Activated T-helper 17 cell treated with anti-CD3 and anti-CD28 coated beads, Interleukin-2, amount 50 U/mL, for 72 hours (primary cell): ENCODE measurements at places on chromosomes 5 and 9.

DNA sequence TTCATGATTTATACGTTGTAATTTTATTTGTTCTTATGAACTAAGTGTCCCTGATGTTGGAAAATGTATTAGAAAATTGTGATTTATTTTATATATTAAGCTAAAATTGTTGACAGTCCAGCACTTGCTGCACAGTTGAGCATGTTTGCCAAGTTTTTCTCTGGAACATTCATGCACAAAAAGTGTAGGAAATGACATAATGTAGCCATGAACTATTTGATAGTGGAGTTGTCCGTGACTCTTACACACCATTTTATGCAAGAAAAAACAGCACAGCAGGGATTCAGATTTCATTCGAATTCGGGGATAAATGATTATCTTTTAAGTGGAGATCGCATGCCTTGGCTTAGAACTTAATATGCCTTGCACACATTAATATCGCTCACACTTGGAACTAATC is 708.6 kb upstream of the WWC1 start:
- H3K4me1 ChIP-seq: no peaks in the 10 kb centered on the region
- H3K4me3 ChIP-seq: no peak overlapping the region
- no peak for ATAC-seq

GRCh38 chr5:145157841-145158240 is 677.3 kb downstream of the PRELID2 start:
- no peaks in the 10 kb centered on the region for H3K27me3 ChIP-seq
- no peaks in the 10 kb centered on the region for H3K4me1 ChIP-seq
- no peak for ATAC-seq
- no peaks in the 10 kb centered on the region for H3K36me3 ChIP-seq

GRCh38 chr9:133939171-133939785 is 52.8 kb downstream of the VAV2 start:
- no peaks in the 10 kb centered on the region for H3K36me3 ChIP-seq
- no peak for ATAC-seq
- H3K27ac ChIP-seq: no peak overlapping the region
- no peak overlapping the region for H3K4me3 ChIP-seq
- H3K27me3 ChIP-seq: no peaks in the 10 kb centered on the region
- no peaks in the 10 kb centered on the region for H3K4me1 ChIP-seq

GRCh38 chr5:92676215-92677165 is 904.5 kb downstream of the NR2F1-AS1 start:
- no peak overlapping the region for H3K27ac ChIP-seq
- H3K4me3 ChIP-seq: no peak overlapping the region
- H3K36me3 ChIP-seq: no peaks in the 10 kb centered on the region
- no peak for ATAC-seq

GRCh38 chr9:4262735-4263141 is 37.1 kb downstream of the GLIS3 start:
- H3K27ac ChIP-seq: no peak overlapping the region
- no peaks in the 10 kb centered on the region for H3K27me3 ChIP-seq

DNA sequence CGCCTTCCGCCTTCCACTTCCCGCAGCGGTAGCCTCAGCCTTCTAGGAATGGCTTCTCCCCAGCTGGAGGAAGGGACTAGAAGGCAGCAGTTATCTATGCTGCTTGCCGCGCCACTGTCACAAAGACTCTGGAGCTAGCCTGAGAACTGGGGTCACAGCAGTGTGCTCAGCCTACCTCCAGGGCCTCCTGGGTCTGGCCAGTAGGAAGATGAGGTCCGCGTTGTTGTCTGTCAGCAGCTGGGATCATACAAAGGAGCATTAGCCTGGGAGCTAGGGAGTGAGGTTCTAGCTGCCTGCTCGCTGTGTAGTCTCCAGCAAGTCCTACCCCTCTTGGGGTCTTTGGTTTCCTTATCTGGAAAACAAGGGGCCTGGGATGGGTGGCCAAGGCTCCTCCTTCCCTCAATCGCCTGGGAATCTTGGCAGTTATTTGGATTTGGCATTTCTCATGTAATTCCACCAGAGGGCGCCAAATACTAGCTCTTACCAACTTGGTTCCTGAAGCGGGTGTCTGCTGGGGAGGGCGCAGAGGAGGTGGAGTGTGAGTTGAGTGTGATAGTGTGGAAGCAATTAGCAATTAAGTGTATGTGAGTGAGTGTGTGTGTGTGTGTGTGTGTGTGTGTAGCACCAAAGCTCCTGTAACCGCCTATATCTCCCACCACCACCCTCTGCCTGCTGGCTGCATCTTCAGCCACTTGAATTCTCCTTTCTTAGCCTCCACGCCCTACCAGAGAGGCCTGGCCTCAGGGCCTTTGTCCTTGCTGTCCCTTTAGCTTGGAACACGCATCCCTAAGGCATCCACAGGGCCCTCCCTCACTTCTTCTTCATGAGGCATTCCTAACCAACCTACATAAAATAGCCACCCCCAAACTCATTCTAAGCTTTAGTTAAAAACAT is 97.1 kb downstream of the ENTREP1 start:
- no peak overlapping the region for H3K4me3 ChIP-seq

- no peak for ATAC-seq
- H3K27ac ChIP-seq: no peak overlapping the region
- no peak overlapping the region for H3K4me3 ChIP-seq
- H3K36me3 ChIP-seq: no peaks in the 10 kb centered on the region
- H3K4me1 ChIP-seq: no peaks in the 10 kb centered on the region
Measured at GRCh38 chr5:147576646-147577535, 67.0 kb upstream of the DPYSL3 start.

- H3K4me3 ChIP-seq: no peak overlapping the region
- ATAC-seq: no peak
- H3K36me3 ChIP-seq: no peaks in the 10 kb centered on the region
Measured at GRCh38 chr9:88174324-88174723, 36.0 kb upstream of the SPATA31C2 start.

- H3K36me3 ChIP-seq: peaks cover 71% of the 10 kb centered on the region
- peak overlapping the region; percentile 82 for H3K27ac ChIP-seq
Measured at GRCh38 chr5:154384480-154385235, 61.1 kb upstream of the SAP30L start.

DNA sequence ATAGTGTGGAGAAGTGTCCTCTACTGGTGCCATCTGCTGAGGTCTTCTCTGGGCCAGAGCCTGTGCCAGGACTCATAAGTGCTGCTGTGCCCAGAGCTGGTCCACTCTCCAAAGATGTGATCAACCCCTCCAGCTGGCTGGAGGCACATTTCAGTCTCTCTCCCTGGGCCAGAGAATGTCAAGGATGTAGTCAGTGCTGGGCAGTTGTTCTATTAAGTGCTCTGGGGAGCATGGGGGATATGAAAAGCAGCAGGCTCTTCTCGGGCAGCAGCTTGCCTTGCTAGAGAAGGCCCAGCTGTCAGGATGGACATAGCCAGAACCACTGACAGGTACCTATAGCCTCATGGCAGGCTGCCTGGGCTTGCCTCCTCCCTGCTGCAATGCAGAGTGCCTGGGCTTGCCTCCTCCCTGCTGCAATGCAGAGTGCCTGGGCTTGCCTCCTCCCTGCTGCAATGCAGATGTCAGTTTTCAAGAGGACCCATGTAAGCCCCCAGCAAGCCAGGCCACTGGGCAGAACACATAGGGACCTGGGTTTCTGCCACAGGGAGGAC is 157.2 kb upstream of the PANK3 start:
- peaks cover 6% of the 10 kb centered on the region for H3K27me3 ChIP-seq
- H3K4me3 ChIP-seq: no peak overlapping the region
- no peak overlapping the region for H3K27ac ChIP-seq
- ATAC-seq: no peak

GRCh38 chr5:134500699-134501430 is 24.6 kb upstream of the JADE2 start:
- H3K27me3 ChIP-seq: no peaks in the 10 kb centered on the region
- no peaks in the 10 kb centered on the region for H3K36me3 ChIP-seq
- ATAC-seq: no peak
- H3K4me1 ChIP-seq: peaks cover 15% of the 10 kb centered on the region
- no peak overlapping the region for H3K4me3 ChIP-seq

DNA sequence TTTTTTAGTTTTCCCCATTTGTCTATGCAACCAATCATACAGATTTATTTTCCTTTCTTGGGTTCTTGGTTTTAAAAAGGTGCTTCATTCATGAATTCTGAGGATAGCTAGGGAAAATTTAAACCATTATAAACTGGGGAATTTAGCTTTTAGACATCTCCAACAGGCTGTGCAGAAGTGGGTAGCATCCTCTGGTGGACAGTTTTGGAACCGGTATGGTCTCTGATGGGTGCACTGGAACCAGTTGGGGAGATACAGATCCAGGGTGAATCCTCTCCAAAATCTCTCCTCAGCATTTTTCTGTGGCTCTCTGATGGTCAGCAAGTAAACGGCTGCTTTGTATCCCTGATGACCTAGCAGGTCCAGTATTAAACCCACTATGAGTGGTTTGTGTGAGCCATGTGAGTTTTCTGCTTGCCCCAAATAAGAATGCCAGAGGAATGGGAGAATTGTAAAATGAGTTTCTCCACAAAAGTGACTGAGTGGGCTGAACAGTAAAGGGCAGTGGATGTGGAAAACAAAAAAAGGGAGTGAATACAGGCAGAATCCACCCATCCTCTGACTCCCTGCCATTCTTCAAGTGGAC is 9.1 kb upstream of the DNAJC25 start:
- no peaks in the 10 kb centered on the region for H3K4me1 ChIP-seq
- H3K27ac ChIP-seq: no peak overlapping the region
- no peaks in the 10 kb centered on the region for H3K36me3 ChIP-seq
- H3K27me3 ChIP-seq: peaks cover 14% of the 10 kb centered on the region
- no peak overlapping the region for H3K4me3 ChIP-seq

DNA sequence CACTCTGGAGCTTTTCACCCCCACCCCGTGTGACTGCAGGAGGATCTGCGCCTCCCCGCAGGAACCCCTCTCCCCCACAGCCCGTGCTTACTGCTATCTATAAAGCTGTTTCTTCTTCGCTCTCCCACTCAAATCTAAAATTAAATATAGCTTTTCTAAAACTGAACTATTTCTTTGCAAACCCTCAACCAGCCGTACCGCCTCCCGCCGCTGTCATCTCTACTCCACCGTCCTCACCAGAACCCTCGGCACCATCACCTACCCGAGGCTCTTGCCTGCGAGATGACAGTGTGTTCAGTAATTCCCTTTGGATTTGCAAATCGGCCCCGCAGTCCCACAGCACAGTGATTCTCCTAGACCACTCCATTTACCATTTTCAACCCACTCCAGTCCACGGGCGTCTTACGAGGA is 13.6 kb downstream of the LPCAT1 start:
- H3K36me3 ChIP-seq: peaks cover 15% of the 10 kb centered on the region
- ATAC-seq: no peak
- H3K27ac ChIP-seq: no peak overlapping the region
- H3K4me3 ChIP-seq: no peak overlapping the region

DNA sequence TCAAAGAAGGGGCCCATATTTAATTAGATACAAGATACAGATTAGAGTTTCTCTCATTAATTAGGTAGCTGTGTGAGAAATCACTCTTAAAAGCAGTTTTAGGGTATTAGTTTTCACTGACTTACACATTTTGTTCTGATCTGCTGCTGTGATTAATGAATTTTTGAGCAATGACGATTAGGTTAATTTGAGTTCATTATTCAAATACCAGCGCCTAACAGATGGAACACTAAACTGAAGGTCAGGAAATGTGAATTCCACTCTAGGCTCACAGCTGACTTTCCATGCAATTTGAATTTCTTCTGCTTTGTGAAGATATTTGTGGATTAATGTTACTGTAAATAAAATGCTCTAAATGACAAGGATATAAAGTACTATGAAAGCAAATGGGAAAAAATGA is 380.6 kb downstream of the ADGRV1 start:
- no peak overlapping the region for H3K27ac ChIP-seq
- no peaks in the 10 kb centered on the region for H3K4me1 ChIP-seq
- no peaks in the 10 kb centered on the region for H3K36me3 ChIP-seq
- H3K4me3 ChIP-seq: no peak overlapping the region

- no peak overlapping the region for H3K27ac ChIP-seq
- H3K4me1 ChIP-seq: no peaks in the 10 kb centered on the region
- no peaks in the 10 kb centered on the region for H3K36me3 ChIP-seq
- no peak for ATAC-seq
- no peak overlapping the region for H3K4me3 ChIP-seq
- no peaks in the 10 kb centered on the region for H3K27me3 ChIP-seq
Measured at GRCh38 chr9:27829621-27830020, 256.3 kb upstream of the C9orf72 start.

- H3K27ac ChIP-seq: no peak overlapping the region
- no peak for ATAC-seq
- H3K36me3 ChIP-seq: no peaks in the 10 kb centered on the region
- peaks cover 7% of the 10 kb centered on the region for H3K27me3 ChIP-seq
- H3K4me3 ChIP-seq: no peak overlapping the region
- no peaks in the 10 kb centered on the region for H3K4me1 ChIP-seq
Measured at GRCh38 chr5:111704452-111705085, 52.4 kb downstream of the NREP start.

- peak overlapping the region; percentile 21 for H3K4me3 ChIP-seq
- ATAC-seq: no peak
- H3K4me1 ChIP-seq: peaks cover 14% of the 10 kb centered on the region
- no peaks in the 10 kb centered on the region for H3K36me3 ChIP-seq
- H3K27me3 ChIP-seq: peaks cover 71% of the 10 kb centered on the region
Measured at GRCh38 chr5:173233347-173234128, 1.5 kb downstream of the NKX2-5 start.

GRCh38 chr9:131555841-131556673 is 10.7 kb downstream of the PRRT1B start:
- no peak overlapping the region for H3K27ac ChIP-seq
- H3K4me3 ChIP-seq: no peak overlapping the region
- H3K27me3 ChIP-seq: peaks cover 16% of the 10 kb centered on the region
- H3K4me1 ChIP-seq: no peaks in the 10 kb centered on the region
- no peaks in the 10 kb centered on the region for H3K36me3 ChIP-seq

- no peak overlapping the region for H3K27ac ChIP-seq
- ATAC-seq: no peak
- no peaks in the 10 kb centered on the region for H3K4me1 ChIP-seq
Measured at GRCh38 chr9:83721509-83721908, 13.8 kb upstream of the UBQLN1 start.

GRCh38 chr5:92519811-92520632 is 1061.0 kb downstream of the NR2F1-AS1 start:
- no peaks in the 10 kb centered on the region for H3K36me3 ChIP-seq
- no peak overlapping the region for H3K4me3 ChIP-seq
- no peaks in the 10 kb centered on the region for H3K27me3 ChIP-seq
- H3K27ac ChIP-seq: no peak overlapping the region
- H3K4me1 ChIP-seq: no peaks in the 10 kb centered on the region

DNA sequence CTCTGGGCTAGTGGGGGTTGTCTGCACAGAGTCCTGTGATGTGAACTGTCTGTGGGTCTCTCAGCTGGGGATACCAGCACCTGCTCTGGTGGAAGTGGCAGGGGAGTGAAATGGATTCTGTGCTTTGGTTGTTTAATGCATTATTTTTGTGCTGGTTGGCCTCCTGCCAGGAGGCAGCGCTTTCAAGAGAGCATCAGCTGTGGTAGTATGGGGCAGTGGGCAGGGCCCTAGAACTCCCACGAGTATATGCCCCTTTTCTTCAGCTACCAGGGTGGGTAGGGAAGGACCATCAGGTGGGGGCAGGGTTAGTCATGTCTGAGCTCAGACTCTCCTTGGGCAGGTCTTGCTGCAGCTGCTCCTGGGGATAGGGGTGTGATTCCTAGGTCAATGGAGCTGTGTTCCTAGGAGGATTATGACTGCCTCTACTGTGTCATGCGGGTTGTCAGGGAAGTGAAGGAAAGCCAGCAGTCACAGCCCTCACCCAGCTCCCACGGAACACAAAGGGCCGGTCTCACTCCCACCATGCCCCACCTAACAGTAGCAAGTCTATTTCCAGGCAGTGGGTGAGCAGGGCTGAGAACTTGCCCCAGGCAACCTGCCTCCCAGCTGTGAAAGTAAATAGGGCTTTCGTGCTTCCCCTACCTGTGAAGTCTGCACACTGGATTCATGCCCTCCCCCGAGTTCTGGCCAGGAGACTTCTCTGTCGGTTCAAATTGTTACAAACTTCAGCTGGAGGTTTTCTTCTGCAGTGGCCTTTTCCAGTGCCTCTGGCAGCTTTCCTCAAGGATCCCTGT is 25.7 kb upstream of the FAM81B start:
- no peak overlapping the region for H3K27ac ChIP-seq
- H3K27me3 ChIP-seq: peaks cover 13% of the 10 kb centered on the region
- no peaks in the 10 kb centered on the region for H3K4me1 ChIP-seq
- H3K4me3 ChIP-seq: no peak overlapping the region
- no peaks in the 10 kb centered on the region for H3K36me3 ChIP-seq
